Fibroblast of mammary gland (primary cell): ENCODE measurements at places on chromosomes 16 and 17.

- DNase-seq, result peak; percentile 24
Observed at GRCh38 chr16:50351116-50351515, 17.7 kb downstream of the BRD7 start.

GRCh38 chr17:7854851-7855659, at the start of gene TMEM88:
Gene TMEM88, plus strand, starts transcription at chr17:7855066. Its CDS starts 9 bp downstream, at chr17:7855075.
- no peak for DNase-seq

DNA sequence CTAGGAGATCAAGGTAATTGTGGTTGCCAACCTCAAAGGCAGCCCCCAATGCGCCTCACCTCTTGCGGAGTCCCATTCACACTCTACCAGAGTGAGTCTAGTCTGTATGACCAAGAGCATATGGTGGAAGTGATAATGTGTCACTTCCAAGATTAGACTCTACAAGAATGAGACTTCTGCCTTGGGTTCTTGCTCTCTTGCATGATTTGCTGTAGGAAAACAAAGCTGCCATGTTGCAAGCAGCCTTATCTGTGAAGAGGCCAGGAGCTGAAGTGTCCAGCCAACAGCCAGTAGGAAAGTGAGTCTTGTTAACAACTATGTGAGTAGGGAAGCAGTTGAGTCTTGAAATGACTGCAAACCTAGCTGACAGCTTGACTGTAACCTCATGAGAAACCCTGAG, 3.4 kb downstream of the TERF2 start:
- no peak for DNase-seq

GRCh38 chr17:59804901-59805465, 87.8 kb downstream of the TUBD1 start:
- DNase-seq, result peak; percentile 66

DNA sequence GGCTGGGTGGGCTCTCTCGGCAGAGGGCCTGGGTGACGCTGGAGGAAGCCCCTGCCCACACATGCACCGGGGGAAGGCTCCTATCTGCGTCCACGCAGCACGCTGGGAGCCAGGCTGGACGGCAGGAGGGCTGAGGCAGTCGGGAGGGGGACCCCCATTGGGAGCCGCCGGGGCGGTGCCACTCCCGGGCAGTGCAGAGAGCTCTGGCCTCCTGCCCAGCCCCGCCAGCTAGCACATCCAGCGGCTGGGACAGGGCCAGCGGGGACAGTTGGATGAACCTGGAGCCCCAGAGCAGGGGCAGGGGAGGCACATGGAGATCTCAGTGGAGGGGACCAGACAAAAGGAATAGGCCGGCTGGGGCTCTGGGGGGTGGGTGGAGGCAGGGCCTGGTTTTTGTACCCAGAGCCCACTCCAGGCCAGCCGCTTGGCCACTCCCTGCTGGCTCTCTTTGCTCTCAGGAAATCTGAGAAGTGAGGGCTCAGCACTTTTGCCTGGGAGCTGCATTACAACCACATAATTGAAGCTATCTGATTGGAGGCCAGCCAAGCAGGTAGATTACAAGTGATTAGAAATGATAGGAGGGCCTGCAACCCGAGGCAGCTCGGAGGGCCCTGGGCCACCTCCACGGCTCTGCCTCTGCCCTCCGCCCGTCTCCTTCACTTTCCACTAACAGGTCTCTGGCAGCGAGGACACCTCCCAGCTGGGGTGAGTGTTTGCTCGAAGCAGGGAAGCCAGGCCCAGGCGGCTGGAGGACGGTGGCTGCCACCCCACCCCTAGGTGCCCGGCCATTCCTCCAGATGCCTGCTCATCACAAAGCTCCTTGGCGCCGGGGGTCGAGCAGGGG, 40.1 kb downstream of the ENGASE start:
- DNase-seq, result no peak

DNA sequence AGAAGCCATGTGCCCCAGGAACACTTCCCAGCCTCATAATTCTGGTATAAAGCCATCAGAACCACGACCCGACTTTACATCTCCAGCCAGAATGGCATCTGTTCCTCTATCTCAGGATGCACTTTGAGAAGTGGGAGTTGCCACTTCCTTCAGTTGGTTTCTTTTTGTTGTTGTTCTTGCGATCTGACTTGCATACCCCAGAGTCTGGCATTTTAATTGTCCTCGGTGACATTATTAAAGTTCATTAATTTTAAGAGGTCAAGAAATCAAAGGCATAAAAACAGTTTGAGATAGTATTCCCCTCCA, 13.5 kb downstream of the MARCHF10 start:
- DNase-seq, result no peak
